Thoracic aorta endothelial cell (primary cell): ENCODE measurements at places on chromosomes 3 and 15. TPM values are rescaled to one million over a fixed set of nuclear protein-coding genes. Genes with fewer than 3 reads are reported as not detected.

Gene LRRC2
- 0.13 and 0.14 TPM in 2 replicates for total RNA-seq

Gene CCR9
- not detected in 2 replicates for total RNA-seq

Gene GUCA1C
- total RNA-seq: not detected in 2 replicates

Gene UTS2B
- total RNA-seq: 0.29 and 0.66 TPM in 2 replicates

Gene SMAD6
- total RNA-seq: 22.0 and 32.6 TPM in 2 replicates

Gene GNB4
- 113 and 119 TPM in 2 replicates for total RNA-seq

Gene UROC1
- not detected in 2 replicates for total RNA-seq

Gene GPR160
- total RNA-seq: 3.0 and 5.3 TPM in 2 replicates

Gene OIP5
- total RNA-seq: 11.4 and 16.9 TPM in 2 replicates

Gene CFAP100
- not detected in 2 replicates for total RNA-seq

Gene CAMK2N2
- total RNA-seq: not detected in 2 replicates

Gene C3orf52
- total RNA-seq: 8.0 and 9.5 TPM in 2 replicates

Gene FBXO22
- total RNA-seq: 63.0 and 67.0 TPM in 2 replicates

Gene RPUSD3
- 30.1 and 35.3 TPM in 2 replicates for total RNA-seq

Gene POPDC2
- total RNA-seq: 0.43 TPM in 1 of 2 replicates, not detected in the other

Gene PLIN1
- total RNA-seq: under 0.01 TPM in 1 of 2 replicates, not detected in the other

Gene CLDN1
- total RNA-seq: 0.07 and 0.27 TPM in 2 replicates

Gene APEH
- total RNA-seq: 76.9 and 81.3 TPM in 2 replicates

Gene PLA2G4B
- 0.40 and 0.65 TPM in 2 replicates for total RNA-seq

Gene CD86
- not detected in 2 replicates for total RNA-seq

Gene ATXN7
- 20.7 and 27.9 TPM in 2 replicates for total RNA-seq

Gene CFAP44
- total RNA-seq: 5.1 and 6.0 TPM in 2 replicates

Gene UBP1
- total RNA-seq: 131 and 133 TPM in 2 replicates

Gene CYP11A1
- not detected in 2 replicates for total RNA-seq

Gene COL6A5
- not detected in 2 replicates for total RNA-seq

Gene EOGT
- 150 and 163 TPM in 2 replicates for total RNA-seq

Gene MFN1
- 57.5 and 74.1 TPM in 2 replicates for total RNA-seq

Gene C3orf70
- total RNA-seq: 2.9 and 5.2 TPM in 2 replicates

Gene SLC12A1
- not detected in 2 replicates for total RNA-seq

Gene CLEC3B
- total RNA-seq: not detected in 2 replicates

Gene PPM1L
- total RNA-seq: 3.6 and 4.5 TPM in 2 replicates

Gene KBTBD12
- total RNA-seq: not detected in 2 replicates

Gene RBSN
- total RNA-seq: 24.5 and 26.1 TPM in 2 replicates

Gene ZPLD1
- under 0.01 TPM in 1 of 2 replicates, not detected in the other for total RNA-seq

Gene THSD4
- 19.3 and 26.1 TPM in 2 replicates for total RNA-seq

Gene TMCO5A
- total RNA-seq: not detected in 2 replicates

Gene CCR2
- not detected in 2 replicates for total RNA-seq

Gene SERPINI2
- total RNA-seq: not detected in 2 replicates

Gene PIERCE2
- 1.2 and 1.6 TPM in 2 replicates for total RNA-seq

Gene CACNA1D
- total RNA-seq: under 0.01 TPM in 1 of 2 replicates, not detected in the other

Gene AADACL2
- not detected in 2 replicates for total RNA-seq

Gene CCDC13
- total RNA-seq: 0.07 and 0.40 TPM in 2 replicates

Gene PPIB
- total RNA-seq: 648 and 695 TPM in 2 replicates

Gene SEMA6D
- total RNA-seq: 10.0 and 12.4 TPM in 2 replicates

Gene MRPL46
- total RNA-seq: 18.5 and 22.1 TPM in 2 replicates

Gene COL8A1
- 156 and 212 TPM in 2 replicates for total RNA-seq

Gene RAB6B
- 0.66 and 0.72 TPM in 2 replicates for total RNA-seq

Gene STXBP5L
- not detected in 2 replicates for total RNA-seq

Gene PCOLCE2
- 1.3 and 2.5 TPM in 2 replicates for total RNA-seq

Gene KCNMB3
- total RNA-seq: 1.5 and 1.6 TPM in 2 replicates

Gene CFAP92
- 0.07 TPM in 1 of 2 replicates, not detected in the other for total RNA-seq

Gene LTK
- total RNA-seq: 0.07 and 0.13 TPM in 2 replicates
